ENCODE measurements at places on chromosomes 16 and 17.

GRCh38 chr17:80829166-80829813, 162.4 kb upstream of the CHMP6 start:
- no peak overlapping the region for H3K4me3 ChIP-seq
- H3K27ac ChIP-seq, result no peak overlapping the region
- no peaks in the 10 kb centered on the region for H3K36me3 ChIP-seq
- no peaks in the 10 kb centered on the region for H3K27me3 ChIP-seq
- DNase-seq, result no peak

GRCh38 chr17:30950669-30951399, 20.0 kb upstream of the RNF135 start:
- H3K36me3 ChIP-seq, result no peaks in the 10 kb centered on the region
- peak overlapping the region; percentile 29 for H3K27ac ChIP-seq
- no peaks in the 10 kb centered on the region for H3K27me3 ChIP-seq
- DNase-seq, result peak; percentile 77
- H3K4me3 ChIP-seq, result no peak overlapping the region

DNA sequence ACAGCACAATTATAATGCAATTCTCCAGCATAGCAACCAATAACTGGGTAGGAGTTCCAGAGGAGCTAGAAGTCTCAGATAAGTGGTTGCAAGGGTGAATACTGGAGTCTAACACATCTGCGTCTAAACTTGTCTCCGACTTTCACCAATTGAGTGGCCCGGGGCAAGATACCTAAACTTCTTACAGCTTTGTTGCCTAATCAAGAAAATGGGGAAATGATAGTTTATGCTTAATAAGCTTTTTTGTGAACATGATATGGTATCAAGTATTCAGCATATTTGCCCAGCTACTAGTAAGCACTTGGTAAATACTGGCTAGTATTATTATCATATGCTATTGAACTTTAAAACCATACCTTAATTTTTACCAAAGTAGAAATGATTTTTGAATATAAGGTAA, 183.5 kb downstream of the KCNJ2 start:
- no peak overlapping the region for H3K27ac ChIP-seq
- H3K36me3 ChIP-seq, result no peaks in the 10 kb centered on the region
- DNase-seq, result no peak
- H3K27me3 ChIP-seq, result no peaks in the 10 kb centered on the region
- H3K4me3 ChIP-seq, result no peak overlapping the region
- H3K4me1 ChIP-seq, result no peaks in the 10 kb centered on the region

GRCh38 chr16:52755396-52755795, 208.5 kb upstream of the TOX3 start:
- no peaks in the 10 kb centered on the region for H3K27me3 ChIP-seq
- no peak for DNase-seq
- H3K36me3 ChIP-seq, result no peaks in the 10 kb centered on the region
- no peak overlapping the region for H3K4me3 ChIP-seq
- no peaks in the 10 kb centered on the region for H3K4me1 ChIP-seq

GRCh38 chr17:1203111-1203966, 23.6 kb upstream of the ABR start:
- no peaks in the 10 kb centered on the region for H3K27me3 ChIP-seq
- no peaks in the 10 kb centered on the region for H3K36me3 ChIP-seq
- H3K4me3 ChIP-seq, result peak overlapping the region; percentile 57
- peaks cover 7% of the 10 kb centered on the region for H3K4me1 ChIP-seq
- DNase-seq, result no peak

DNA sequence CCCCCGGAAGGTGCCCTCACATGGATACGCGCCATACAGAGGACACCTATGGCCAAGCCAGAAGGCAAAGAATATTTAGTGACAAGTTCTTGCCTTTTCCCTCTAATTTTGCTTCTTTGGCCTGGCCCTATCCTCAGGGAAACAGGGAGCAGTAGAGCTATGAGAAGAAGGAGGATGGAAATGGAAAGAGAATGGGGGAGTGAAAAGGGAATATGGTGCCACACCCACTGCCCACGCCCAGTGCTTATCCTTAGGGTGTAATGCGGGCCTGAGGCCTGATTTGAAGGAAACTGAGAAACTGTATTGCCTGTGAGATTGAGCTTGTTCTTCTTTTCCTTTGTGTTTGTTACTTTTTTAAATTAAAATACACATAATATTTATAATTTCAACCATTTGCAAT, 255.1 kb downstream of the HS3ST3A1 start:
- no peaks in the 10 kb centered on the region for H3K4me1 ChIP-seq
- no peak overlapping the region for H3K4me3 ChIP-seq
- no peak overlapping the region for H3K27ac ChIP-seq
- no peaks in the 10 kb centered on the region for H3K36me3 ChIP-seq
- H3K27me3 ChIP-seq, result no peaks in the 10 kb centered on the region

- peak; percentile 79 for DNase-seq
- H3K27me3 ChIP-seq, result no peaks in the 10 kb centered on the region
- H3K36me3 ChIP-seq, result peaks cover 83% of the 10 kb centered on the region
- H3K4me1 ChIP-seq, result peaks cover 29% of the 10 kb centered on the region
- peak overlapping the region; percentile 33 for H3K27ac ChIP-seq
- no peak overlapping the region for H3K4me3 ChIP-seq
Observed at GRCh38 chr17:81566461-81567126, 14.4 kb upstream of the FAAP100 start.

DNA sequence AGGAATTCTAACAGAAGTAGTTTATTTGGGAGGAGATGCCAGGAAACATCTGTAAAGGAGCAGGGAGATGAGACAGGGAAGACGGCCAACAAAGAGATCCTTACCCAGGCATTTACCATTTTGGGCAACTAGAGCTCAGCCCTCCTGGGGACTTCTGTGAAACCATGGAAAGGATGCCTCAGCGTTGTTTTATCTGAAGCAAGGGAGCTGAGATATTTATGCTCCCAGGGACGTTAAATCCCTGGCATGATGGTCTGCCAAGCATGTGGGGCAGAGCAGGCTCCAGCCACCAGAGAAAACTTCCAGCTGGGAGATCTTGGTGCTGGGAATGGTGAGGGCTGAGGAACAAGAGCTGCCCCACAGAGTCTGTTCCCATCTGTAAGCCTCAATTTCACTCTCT, 114.8 kb upstream of the FOXF1 start:
- no peaks in the 10 kb centered on the region for H3K4me1 ChIP-seq
- H3K27ac ChIP-seq, result no peak overlapping the region
- no peak overlapping the region for H3K4me3 ChIP-seq
- no peak for DNase-seq
- no peaks in the 10 kb centered on the region for H3K36me3 ChIP-seq

- H3K36me3 ChIP-seq, result no peaks in the 10 kb centered on the region
- H3K4me1 ChIP-seq, result no peaks in the 10 kb centered on the region
- no peak for DNase-seq
- no peak overlapping the region for H3K4me3 ChIP-seq
Observed at GRCh38 chr17:30021708-30022317, 80.4 kb downstream of the EFCAB5 start.

GRCh38 chr17:40491486-40491885, 9.9 kb downstream of the TNS4 start:
- peaks cover 8% of the 10 kb centered on the region for H3K4me1 ChIP-seq
- H3K27me3 ChIP-seq, result no peaks in the 10 kb centered on the region
- H3K36me3 ChIP-seq, result no peaks in the 10 kb centered on the region
- no peak for DNase-seq

GRCh38 chr16:1045993-1046911, 26.3 kb upstream of the SSTR5 start:
- no peaks in the 10 kb centered on the region for H3K36me3 ChIP-seq
- no peak overlapping the region for H3K4me3 ChIP-seq
- no peak overlapping the region for H3K27ac ChIP-seq

All from right atrium auricular region (tissue), 2 donors.